ENCODE measurements at places on chromosomes 2 and 18. TPM values are rescaled to one million over a fixed set of nuclear protein-coding genes. Genes with fewer than 3 reads are reported as not detected.

GRCh38 chr2:95121093-95121406 lies 558 bp downstream of the MRPS5 start:
- DNase-seq, result no peak

DNA sequence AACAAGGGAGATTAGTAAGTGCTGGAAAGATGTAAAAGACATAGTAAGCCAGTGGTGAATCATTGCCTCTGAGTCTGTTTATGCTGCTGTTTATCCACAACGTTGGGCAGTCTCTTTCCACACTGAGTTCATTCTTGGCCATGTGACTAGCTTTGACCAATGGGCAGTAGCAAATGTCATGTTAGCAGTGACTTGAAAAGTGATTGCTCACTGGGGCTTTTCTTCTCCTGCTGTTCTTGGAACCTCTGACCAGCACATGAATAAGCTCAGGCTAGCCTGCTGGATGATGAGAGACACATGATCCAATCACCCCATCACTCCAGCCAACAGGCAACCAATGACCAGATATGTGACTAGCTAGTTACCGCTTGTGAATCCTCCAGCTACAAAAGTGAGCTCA lies 360.4 kb downstream of the SLC4A3 start:
- DNase-seq, result peak; percentile 71

DNA sequence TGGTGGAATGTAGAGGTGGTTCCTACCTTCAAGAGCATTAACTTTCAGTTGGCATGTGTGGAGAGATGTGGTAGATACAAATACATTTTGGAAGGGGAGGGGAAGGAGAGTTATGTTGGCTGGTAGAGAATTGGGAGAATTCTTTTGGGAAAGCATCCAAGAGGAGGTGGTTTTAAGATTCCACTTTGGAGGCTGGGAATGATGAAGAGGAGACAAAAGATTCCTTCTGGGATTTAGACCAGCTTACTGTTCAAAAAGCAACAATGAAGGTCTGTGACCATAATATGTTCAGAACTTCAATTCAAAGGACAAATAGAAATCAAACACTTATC lies 120.8 kb upstream of the FOSL2 start:
- DNase-seq, result no peak

DNA sequence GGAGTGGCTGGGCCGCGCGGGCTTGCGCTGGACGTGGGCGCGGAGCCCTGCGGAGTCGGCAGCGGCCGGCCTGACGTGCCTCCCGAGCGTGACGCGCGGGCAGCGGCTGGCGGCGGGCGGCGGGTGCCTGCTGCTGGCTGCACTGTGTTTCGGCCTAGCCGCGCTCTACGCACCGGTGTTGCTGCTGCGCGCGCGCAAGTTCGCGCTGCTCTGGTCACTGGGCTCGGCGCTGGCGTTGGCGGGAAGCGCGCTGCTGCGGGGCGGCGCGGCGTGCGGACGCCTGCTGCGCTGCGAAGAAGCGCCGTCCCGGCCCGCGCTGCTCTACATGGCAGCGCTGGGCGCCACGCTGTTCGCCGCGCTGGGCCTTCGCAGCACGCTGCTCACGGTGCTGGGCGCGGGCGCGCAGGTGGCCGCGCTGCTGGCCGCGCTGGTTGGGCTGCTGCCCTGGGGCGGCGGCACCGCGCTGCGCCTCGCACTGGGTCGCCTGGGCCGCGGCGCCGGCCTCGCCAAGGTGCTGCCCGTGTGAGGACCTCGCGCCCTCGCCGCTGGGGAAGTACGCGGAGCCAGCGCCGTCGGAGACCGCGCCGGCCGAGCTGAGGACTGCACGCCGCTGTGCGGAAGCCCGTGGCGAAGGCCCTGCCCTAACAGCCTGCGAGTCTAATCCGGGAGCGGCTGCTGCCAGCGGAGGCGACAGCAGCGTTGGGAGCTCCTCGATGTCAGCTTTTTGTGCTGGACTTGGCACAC lies 526 bp downstream of the SFT2D3 start:
- peak; percentile 61 for DNase-seq

The COL4A4 gene
- 0.25 TPM for total RNA-seq

The NT5C1B gene
- total RNA-seq, result not detected

The C2orf80 gene
- total RNA-seq, result not detected

The C2orf78 gene
- not detected for total RNA-seq

The MC4R gene
- total RNA-seq, result not detected

DNA sequence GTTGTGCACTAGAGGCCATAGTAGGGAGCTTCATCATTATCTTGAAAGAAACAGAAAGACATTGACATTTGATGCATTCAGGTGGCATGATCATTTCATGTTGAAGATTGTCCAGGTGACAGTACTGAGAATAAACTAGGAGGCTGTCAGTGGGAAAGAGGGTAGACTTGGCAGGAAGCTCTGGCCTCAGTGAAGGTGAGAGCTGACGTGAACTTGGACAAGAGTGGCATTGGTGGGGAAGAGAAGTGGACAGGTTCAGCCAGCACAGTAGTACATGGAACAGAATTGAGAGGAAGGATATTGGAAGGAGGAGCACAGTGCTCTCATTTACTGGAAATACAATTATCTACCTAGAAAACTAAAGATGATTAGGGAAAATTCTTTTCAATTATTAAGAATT lies 245.2 kb downstream of the CYRIA start:
- DNase-seq, result no peak

- no peak for DNase-seq
These were observed 45.9 kb upstream of the ITGA6 start for GRCh38 chr2:172381275-172382027.

The CXCR2 gene
- total RNA-seq, result not detected

- peak; percentile 66 for DNase-seq
These were observed 7.3 kb upstream of the PLEK start for GRCh38 chr2:68357605-68358337.

The GPR39 gene
- 7.2 TPM for total RNA-seq

The CCL20 gene
- 18.0 TPM for total RNA-seq

DNA sequence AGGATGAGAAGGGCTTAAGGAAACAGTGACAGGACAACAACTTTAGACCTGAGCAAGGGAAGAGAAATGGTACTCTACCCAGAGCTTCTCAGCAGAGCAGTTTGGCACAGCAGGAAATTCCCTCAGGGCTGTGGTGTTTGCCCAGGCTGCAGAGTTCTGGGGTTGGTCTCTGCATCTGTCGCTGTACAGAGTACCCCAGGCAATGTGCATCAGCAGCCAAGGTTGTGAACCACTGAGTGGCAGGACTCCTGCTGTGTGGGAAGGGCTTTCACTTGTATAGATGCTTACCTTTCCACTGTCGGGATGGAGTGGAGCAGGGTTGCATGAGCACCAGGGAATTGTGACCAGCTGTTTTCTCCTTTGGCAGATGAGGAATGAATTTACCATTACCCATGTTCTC lies 21.2 kb downstream of the STAMBP start:
- no peak for DNase-seq

GRCh38 chr2:125280265-125280664 lies 1255.2 kb downstream of the CNTNAP5 start:
- no peak for DNase-seq

The CD207 gene
- total RNA-seq, result not detected

GRCh38 chr2:49973436-49973835 lies 819.1 kb upstream of the FSHR start:
- DNase-seq, result no peak

The HMSD gene
- total RNA-seq, result not detected

The TRIM43 gene
- not detected for total RNA-seq

The PSMA8 gene
- not detected for total RNA-seq

- DNase-seq, result no peak
These were observed 177.6 kb downstream of the LAMA1 start for GRCh38 chr18:6939972-6940371.

- no peak for DNase-seq
These were observed 12.1 kb downstream of the HK2 start for GRCh38 chr2:74845991-74846390.

The IL1A gene
- 170 TPM for total RNA-seq

DNA sequence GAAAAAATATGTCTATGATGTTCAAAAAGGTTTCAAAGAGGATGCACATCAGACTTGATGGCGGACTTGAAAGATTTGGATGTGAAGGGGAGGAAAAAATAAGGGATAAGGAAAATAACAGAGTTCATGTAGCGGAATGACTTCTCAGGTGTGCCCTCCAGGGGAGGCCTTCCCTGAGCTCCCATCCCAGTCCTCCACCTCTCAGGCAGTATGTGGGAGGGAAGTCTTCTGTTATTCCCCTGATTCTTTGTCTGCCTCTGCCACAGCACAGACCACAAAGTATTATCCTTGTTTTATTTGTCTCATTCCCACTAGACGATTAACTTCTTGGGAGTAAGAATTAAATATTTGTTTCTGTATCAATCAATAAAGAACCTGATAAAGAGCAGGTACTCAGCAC lies 17.7 kb downstream of the COL5A2 start:
- no peak for DNase-seq

The ATOH8 gene
- 1.2 TPM for total RNA-seq

The TUBA3E gene
- total RNA-seq, result not detected

The TPRKB gene
- total RNA-seq, result 40.4 TPM

The LCT gene
- not detected for total RNA-seq

- peak; percentile 6 for DNase-seq
These were observed 46.2 kb upstream of the TRIM43B start for GRCh38 chr2:95530734-95531133.

The CNGA3 gene
- total RNA-seq, result not detected

DNA sequence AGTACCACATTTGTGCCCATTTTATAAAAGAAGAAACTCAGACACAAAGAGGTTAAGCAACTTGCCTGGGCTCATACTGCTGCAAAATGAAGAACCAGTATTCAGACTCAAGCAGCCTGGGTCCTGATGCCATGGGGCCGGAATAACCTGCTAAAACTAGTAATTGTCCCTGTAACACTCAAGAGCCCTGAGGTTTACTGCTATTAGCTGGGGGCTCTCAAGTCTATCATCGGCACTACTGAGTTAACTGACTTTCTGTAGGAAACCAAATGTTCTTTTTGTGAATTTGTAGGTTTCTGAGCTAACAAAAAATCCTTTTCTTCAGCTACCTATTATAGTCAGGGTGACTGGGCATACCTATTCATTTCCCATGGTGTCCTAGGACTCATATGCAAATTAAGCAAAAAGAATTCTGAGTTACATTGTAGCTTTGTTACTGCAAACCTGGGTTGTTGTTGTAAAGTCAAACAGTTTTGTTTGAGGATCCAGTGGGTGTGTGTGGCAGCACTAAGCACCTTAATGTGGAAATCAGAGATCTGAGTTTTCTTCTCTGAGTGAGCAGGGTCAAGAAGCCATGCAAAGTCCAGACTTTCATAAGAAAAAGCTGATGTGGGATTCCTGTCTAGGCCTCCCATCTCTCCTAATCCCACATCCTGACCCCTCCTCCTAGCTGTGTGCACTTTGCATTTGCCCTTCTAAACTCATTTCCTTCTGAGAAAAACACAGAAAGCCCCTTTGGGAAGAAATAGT lies 72.4 kb upstream of the TNP1 start:
- no peak for DNase-seq

GRCh38 chr2:226017107-226017506 lies 617.6 kb downstream of the NYAP2 start:
- DNase-seq, result no peak

GRCh38 chr2:174544156-174544555 lies 53.4 kb downstream of the WIPF1 start:
- no peak for DNase-seq

DNA sequence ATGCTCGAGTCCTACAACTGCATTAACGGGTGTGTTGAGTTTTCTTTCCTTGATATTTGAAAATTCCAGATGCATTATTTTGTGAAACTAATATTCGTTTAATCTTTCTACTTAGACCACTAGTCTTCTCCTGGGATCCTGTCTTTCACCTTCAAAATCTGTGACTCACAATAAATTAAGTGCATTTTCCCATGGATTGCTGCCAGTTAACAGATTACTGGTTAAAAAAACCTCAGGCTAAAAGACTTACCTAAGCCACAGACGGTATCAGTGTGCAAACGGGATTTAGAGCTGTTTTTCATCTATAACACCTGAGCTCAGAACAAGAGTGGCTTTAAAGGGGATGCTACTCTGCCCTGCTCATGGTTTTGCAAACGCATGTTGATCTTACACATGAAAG lies 10.2 kb downstream of the FECH start:
- no peak for DNase-seq

DNA sequence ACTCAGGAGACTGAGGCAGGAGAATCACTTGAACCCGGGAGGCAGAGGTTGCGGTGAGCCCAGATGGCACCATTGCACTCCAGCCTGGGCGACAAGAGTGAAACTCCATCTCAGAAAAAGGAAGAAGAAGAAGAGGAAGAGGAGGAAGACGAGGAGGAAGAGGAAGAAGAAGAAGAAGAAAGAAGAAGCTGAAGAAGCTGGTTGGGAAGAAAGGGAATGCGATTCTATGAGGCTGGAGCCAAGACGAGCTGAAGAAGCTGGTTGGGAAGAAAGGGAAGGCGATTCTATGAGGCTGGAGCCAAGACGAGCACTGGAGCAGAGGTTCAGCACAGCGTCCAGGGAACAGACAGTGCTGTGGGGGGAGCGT lies 30.3 kb upstream of the TAF1B start:
- DNase-seq, result no peak

DNA sequence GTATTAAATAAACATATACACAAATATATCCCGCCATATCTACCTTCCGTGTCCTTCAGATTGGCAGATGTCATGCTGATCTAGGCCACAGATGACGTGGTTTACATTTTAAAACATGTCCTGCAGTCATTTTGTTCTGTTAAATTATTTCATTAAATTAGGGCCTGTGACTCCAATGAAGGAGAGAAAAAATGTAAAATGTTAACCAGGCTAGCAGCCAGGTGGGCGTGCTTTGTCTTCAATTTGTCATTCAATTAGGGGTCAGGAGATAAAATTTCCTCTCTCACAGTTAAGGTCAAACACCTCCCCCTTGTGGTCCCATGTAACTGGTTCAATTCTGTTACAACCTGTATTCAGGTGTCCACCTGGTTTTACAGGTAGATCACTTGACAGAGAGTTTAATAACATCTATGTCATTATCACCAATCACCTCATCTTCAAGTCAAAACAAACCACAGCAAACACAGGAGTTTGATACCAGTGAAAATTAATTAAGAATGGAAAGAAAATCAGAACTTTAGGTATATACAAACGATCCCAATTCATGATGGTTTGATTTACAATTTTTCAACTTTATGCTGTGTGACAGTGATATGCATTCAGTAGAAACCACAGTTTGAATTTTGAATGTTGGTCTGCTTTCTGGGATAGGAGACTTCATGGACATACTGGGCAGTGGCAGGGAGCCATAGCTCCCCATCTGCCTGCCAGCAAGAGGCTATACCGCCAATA lies 339.4 kb downstream of the CMPK2 start:
- peak; percentile 51 for DNase-seq

GRCh38 chr2:230602562-230603230 lies 109.9 kb upstream of the CAB39 start:
- DNase-seq, result no peak
